ENCODE measurements at places on chromosomes 2 and 18.
A peak's percentile ranks its signal among the peaks of the same experiment; 100 is the strongest.

GRCh38 chr18:29321561-29321960 is 1144.6 kb upstream of the CDH2 start:
- DNase-seq = no peak

DNA sequence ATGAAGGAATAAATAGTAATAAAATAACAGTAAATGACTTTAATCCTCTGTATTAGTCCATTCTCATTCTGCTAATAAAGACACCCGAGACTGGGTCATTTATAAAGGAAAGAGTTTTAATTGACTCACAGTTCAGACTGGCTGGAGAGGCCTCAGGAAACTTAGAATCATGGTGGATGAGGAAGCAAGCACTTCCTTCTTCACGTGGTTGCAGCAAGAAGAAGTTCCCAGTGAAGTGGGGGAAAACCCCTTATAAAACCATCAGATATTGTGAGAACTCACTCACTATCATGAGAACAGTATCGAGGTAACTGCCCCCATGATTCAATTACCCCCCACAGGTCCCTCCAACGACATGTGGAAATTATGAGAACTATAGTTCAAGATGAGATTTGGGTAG is 727.9 kb upstream of the LINC00305 start:
- no peak for DNase-seq

- peak; percentile 70 for DNase-seq
Measured at GRCh38 chr2:43426305-43427031, 169.4 kb downstream of the THADA start.

GRCh38 chr2:13574831-13575230 is 858.1 kb downstream of the TRIB2 start:
- DNase-seq = no peak

GRCh38 chr2:2542966-2543611 is 212.0 kb upstream of the MYT1L start:
- no peak for DNase-seq

Data from GDM1 (cell line).